ENCODE measurements at places on chromosomes 16 and 17.

- no peak for DNase-seq
These were observed 17.8 kb downstream of the SPECC1 start for GRCh38 chr17:20026960-20027359.

DNA sequence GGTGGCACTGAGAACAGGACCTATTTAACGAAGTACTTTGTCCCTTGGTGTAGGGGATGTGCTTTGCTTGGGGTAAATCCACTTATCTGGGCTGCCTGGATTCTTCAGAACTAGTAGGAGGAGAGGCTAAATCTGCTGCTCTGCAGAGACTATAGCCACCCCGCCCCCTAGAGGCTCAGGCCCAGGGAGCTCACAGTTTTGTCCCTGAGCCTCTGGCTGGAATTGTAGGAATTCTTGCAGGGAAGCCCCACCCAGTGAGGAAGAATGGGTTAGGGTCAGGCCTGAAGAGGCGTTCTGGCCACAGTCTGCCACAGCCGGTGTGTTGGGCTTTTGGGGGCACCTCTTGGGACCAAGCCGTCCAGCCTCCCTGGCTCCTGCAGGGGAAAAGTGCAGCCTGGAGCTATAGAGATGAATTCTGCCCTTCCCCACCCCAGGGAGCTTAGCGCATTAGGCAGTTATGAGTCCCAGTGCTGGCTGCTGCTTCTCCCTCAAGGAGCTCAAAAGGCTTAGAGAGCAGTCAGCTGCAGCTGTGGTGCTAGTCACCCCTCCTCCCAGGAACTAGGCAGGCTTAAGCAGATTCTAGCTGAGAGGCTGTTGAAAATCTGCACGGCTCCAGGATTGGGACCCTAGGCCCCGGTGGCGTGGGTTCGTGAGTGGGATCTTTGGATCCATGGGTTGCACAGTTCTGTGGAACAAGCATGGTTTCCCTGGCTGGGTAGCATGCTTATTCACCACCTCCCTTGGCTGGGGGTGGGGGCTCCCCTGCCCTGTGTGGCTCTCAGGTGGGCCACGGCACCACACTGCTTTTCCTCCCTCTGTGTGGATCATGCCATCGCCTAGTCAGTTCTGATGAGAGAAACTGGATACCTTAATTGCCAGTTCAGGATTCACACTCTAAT is 237.4 kb upstream of the TOM1L1 start:
- no peak for DNase-seq

DNA sequence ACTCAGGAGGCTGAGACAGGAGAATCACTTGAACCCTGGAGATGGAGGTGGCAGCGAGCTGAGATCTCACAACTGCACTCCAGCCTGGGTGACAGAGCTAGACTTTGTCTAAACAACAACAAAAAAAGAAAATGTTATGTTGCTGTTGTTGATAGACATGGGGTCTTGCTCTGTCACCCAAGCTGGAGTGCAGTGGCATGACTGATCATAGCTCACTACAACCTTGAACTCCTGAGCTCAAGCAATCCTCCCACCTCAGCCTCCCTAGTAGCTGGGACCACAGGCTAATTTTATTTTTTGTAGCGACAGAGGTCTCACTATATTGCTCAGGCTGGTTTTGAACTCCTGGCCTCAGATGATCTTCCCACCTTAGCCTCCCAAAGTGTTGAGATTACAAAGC is 20.0 kb downstream of the FBXO47 start:
- no peak for DNase-seq

DNA sequence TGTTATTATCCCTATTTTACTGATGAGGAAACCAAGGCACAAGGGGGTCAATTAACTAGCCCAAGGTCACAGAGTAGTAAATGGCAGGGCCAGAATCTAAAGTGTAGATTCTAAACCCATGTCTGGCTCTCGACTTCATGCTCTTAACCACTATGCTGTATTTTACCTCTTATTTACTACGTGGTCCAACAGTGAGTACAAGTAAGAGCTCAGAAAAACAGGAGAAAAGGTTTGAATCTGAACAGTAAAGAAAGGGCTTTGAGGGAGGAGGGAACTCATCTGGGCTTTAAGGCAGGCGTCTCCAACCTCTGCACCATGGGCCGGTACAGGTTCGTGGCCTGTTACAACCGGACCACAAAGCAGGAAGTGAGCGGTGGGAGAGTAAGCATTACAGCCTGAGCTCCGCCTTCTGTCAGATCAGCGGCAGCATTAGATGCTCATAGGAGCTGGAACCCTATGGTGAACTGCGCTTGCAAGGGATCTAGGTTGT is 62.9 kb downstream of the SMURF2 start:
- DNase-seq, result peak; percentile 55

GRCh38 chr16:557463-558297 is 2.5 kb upstream of the PRR35 start:
- no peak for DNase-seq

- DNase-seq, result no peak
These were observed 8.1 kb downstream of the DOC2B start for GRCh38 chr17:173166-173911.

- DNase-seq, result no peak
These were observed 87.8 kb upstream of the CORO6 start for GRCh38 chr17:29710520-29710884.

GRCh38 chr17:47850373-47850691 is 631 bp downstream of the SP6 start:
- DNase-seq, result no peak

GRCh38 chr16:67542464-67542863 is 13.8 kb downstream of the RIPOR1 start:
- DNase-seq, result peak; percentile 88

DNA sequence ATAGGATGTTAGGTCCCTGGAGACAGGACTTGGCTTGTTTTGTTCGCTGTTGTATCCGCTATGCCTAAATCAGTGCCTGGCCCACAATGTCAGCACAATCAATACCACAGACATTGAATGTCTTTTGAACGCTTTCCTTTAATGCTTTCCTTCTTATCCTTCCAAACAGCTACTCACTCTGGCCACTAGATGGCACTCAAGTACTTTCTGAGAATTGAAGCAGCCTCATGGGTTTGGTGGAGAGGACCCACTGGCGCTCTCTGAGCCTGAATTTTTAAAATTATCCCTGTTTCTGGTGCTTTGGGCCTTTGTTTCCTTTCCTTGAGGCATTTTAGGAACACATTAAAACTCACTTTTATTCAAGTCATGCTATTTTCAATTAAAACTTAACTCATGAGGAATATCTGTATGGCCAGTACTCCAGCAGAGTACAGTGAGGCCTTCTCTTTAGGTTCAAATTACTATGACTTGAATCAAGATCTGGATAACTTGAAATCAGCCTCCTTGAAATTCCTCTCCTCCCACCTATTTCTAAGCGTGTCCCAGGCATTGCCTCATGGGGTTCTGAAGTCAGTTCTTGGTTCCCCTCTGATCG is 3.2 kb upstream of the NLRP1 start:
- peak; percentile 83 for DNase-seq

DNA sequence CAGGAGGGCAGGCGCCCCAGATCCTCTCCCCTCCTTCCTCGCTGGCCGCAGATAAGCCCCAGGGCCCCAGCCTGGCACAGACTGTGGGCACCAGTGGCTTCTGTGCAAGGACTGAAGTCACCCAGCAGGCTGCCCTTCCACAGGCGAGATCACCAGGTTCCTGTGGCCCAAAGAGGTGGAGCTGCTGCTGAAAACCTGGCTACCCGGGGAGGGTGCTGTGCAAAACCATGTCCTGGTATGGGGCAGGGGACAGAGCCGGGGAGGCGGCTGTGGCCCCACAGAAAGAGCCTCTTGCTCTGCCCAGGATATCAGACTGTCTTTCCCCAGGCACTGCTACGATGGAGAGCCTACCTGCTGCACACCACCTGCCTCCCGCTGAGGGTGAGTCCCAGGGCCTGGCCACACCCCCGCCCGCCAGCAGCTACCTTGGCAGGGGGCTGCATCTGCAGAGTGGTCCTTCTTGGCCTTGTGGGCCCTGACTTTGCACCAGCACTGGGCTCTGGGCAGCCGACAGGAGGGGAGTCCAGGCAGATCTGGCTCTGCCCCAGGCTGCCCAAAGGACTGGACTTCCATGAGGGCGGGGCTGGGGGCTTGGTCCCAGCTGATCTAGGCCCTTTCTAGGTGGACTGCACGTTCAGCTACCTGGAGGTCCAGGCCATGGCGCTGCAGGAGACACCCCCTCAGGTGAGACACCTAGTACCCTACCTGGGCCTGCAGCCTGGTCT is 615 bp downstream of the CARMIL2 start:
- peak; percentile 16 for DNase-seq

- DNase-seq, result no peak
These were observed 70.8 kb downstream of the KANSL1 start for GRCh38 chr17:46122486-46122871.

- DNase-seq, result no peak
These were observed 308.9 kb upstream of the DYNLRB2 start for GRCh38 chr16:80231888-80232287.

DNA sequence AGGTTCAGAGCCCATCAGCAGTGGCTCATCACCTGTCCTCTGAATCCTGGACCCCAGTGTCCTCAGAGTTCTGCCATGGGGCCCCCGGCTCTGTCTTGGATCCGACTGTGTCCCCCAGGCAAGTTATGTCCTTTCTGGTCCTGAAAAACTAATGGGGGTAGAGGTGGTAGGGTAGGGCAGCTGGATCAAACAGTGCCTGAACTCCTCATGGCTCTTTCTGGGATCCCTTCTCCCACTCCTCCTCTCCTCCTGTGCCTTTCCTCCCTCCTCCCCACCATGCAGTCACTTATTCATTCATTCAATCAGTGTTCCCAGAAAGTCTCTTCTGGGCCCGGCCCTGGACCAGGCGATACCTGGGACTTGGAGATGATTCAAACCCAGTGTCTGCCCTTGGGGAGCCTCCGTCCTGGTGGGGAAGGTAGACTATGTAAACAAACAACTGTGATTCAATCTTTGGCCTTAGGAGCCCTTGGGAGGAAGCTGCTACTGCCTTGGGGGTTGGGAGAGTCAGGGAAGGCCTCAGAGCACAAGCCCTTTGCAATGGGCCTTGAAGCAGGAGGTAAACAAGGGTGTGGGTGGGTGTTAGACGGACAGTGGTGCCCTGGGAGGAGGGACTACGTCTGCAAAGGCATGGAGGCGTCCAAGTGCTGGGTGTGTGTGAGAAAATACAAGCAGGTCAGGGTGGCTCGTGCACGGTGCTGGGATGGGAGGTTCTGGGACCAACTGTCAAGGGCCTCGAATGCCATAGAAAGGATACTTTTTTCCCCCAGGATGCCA is 6.4 kb upstream of the FAM83G start:
- DNase-seq, result no peak

DNA sequence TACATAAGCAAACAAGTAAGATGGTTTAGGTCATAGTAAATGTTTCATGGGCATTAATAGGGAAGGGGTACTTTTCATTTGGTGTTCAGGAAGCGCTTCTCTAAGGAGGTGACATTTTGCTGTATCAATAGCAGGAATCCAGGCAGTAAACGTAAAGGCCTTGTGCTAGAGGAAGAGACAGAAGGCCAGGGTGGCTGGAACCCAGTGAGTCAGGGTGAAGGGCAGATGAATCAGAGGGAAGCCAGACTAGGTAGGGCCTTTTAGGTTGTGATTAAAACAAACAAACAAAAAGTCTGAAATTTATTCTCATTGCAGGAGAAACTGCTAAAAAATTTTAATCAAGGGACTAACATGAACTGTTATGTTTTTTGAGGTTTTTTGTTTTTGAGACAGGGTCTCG is 6.5 kb downstream of the BMERB1 start:
- no peak for DNase-seq

DNA sequence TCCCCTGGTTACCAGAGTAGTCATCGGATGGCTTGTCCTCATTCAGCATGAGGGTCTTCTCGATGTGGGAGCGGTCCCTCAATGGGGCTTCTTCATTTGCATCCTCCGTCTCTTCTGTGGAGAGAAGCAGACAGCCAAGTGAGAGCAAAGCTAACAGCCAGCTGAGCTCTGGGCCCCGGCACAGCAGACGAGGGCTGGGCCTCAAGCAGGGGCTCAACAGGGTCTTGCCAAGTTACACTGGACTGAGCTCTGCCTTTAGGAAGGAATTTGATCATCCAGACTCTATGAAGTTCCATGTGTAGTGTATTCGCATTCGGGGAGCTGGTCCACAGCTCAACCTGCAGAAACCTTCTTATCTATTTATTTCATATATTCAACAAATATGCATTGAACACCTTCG is 37.4 kb downstream of the SRL start:
- DNase-seq, result no peak

- no peak for DNase-seq
These were observed 41.7 kb downstream of the RMI2 start for GRCh38 chr16:11386791-11387546.

DNA sequence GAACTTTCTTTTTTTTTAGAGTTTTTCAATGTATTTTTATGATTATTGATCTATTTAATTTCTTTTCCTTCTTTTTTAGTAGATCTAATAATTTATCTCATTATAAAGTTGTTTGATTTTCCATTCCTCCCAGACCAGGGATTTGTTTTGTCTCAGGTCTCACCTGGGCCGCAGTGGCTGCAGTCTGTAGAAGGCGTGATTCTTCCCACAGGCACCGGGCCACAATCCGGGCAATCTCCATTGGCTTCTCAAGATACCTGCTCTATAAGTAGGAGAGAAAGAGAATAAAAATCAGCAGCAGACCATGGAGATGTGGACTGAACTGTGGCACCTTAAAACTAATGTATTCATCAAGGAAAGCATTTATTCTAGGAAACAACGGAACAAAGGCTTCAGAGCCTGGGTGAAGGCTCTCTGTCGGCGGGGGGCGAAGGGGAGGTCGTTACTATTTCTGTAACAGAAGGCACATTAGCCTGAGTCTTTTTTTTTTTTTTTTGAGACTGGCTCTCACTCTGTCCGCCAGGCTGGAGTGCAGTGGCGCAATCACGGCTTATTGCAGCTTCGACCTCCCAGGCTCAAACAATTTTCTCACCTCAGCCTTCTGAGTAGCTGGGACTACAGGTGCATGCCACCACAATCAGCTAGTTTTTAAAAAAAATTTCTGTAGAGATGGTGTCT is 42.7 kb downstream of the STAT3 start:
- no peak for DNase-seq

- no peak for DNase-seq
These were observed 436.7 kb downstream of the MAF start for GRCh38 chr16:79163691-79164387.

- no peak for DNase-seq
These were observed 22.2 kb downstream of the SLC43A2 start for GRCh38 chr17:1606352-1606985.

All from CD4-positive, alpha-beta T cell treated with Interleukin-15 for 4 hours (primary cell).